ENCODE measurements at places on chromosomes 1 and 21.

DNA sequence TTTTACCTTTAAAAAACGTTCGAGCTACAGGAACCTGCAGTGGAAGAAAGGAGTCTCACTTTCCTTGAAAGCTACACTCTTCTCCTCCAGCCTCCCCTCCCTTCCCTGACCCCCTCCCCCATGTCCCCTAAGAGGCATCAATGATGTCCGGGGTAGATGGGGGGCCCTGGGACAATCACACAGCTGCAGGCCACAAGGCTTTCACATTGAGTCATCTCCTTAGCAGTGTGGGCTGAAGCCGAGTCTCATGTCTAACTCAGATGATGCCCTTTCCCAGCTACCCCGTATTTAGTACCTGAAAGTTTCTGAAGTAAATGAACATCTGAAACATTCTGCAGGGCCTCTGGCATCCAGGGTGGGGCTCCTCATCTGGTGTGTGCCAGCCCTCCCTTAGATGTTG lies 6.3 kb upstream of the GPR25 start:
- DNase-seq = no peak

DNA sequence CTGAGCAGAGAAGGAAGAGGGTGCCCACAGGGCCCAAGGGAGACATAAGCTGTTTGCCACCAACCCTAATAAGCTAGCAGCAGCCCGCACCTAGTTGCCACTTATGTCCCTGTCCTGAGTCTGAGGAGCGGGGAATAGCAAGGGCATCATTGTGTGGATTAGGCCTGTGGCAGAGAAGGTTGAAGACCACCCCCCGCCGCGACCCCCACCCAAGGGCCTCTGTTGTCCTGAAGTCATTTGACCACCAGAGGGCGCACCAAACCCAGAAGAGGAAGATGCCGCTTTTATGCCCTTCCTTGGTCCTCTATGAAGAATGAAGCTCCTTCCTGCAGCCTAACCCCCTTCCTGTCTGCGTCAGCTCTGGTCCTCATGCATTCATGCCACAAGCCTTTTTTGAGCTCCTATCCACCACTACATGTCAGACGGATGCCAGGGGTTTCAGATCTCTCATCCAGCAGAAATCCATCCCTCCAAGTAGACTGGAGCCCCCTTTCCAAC lies 16.6 kb downstream of the RHBG start:
- peak; percentile 75 for DNase-seq

DNA sequence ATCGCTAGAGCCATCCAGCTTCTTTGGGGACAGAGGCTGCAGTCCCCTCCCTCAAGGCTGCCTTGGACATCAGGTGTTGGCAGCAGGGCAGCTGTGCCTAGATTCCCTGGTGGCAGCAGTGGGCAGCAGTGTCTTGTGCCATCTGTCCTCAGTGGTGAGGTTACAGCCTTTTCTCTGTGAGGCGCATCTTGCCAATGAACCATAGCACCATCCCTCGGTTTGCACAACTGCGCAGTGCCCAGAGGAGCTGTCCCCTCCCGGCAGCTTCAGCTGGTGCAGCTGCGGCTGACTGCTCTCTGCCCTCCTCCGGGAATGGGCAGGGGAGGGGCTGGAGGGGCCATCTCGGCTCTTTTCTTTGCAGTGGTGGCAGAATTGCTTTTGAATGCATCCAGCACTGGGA lies 59.0 kb upstream of the C8B start:
- no peak for DNase-seq

DNA sequence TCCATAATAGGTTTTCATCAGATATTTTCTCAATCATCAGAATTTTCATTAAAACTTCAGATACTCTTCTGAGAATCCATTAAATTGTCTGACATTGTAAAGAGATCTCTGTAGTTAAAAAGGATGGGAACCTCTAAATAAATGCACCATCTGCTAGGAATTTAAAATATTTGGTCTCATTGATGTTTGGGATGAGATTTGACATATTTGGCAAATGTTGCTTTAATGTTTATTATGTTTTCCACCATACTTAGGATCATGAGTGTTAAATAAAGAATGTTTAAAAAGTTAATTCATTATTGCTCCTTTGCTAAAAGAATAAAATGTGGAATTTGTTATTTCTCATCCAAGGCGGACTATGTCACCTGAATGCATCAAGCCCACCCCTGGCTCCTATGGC lies 85.5 kb upstream of the VANGL1 start:
- DNase-seq = no peak

DNA sequence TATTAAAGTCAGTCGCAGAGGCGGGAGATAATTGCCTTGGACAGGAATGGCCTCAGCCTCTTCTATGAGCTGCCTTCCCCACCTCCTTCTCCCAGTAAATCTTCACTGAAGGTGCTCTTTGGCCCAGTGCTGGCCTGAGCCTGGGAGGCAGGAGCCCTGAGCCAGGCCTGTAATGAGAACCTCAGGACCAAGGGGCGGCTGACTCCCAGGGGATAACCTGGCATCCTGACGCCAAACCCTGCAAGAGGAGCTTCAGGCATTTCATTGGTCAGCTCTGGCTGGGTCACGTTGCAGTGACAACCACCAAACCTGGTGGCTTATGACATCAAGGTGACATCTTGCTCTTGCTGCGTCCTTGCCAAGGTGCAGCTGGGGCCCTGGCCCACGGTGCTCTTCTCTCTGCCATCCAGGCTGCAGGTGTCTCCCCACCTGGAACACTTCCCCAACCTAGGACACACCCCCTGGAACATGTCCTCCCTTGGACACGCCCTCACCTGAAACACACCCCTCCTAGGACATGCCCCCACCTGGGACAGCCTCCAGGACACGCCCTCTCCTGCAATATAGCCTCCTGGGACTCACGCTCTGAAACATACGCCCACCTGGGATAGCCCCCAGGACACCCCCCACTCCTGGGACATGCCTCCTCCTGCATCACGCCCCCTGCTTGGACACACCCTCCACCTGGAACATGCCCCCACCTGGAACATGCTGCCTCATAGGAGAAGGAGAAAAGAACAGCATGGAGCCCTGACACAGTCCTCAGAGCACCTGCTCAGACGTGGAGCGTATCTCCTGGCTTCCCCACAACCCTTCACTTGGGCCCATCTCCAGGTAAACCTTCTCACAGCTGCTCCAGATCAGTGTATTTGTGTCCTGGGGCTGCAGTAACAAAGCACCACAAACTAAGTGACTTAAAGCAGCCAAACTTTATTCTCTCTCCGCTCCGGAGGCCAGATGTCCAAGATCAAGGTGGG lies 333.6 kb downstream of the NPHP4 start:
- no peak for DNase-seq

DNA sequence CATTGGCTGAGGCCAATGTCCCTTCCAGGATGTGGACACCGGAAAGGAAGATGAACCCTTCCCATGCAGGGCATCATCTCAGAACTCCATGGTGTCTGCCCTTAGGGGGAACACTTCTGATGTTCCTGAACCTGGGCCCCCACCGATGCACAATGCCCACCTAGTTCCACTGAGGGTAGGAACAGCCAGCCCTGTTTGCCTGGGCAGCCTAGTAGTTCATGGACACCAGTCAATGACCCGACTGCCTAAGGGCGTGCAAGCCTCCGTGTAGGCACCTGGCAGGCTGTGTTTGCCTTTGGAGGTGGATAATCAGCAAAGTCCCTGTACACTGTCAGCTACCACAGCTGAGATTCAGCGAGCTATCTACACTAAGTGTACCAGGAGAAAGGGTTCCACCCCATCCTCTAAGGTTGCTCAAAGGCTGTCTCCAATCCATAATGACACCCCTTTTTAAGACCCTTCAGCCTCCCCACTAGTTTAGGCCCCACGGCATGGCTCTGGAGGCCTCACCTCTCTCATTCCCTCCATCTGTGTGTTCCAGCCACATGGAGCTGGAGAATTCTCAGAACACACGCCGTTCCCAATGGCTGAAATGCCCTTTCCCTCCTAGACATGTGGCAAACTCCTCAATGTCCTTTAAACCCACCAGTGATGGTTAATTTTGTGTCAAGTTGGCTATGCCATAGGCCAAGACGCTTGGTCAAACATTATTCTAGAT lies 124.8 kb upstream of the EDN2 start:
- no peak for DNase-seq

GRCh38 chr1:75791022-75791421 lies 5.0 kb downstream of the RABGGTB start:
- DNase-seq = no peak

GRCh38 chr1:32215629-32216480 lies 6.3 kb downstream of the TMEM234 start:
- peak; percentile 70 for DNase-seq

DNA sequence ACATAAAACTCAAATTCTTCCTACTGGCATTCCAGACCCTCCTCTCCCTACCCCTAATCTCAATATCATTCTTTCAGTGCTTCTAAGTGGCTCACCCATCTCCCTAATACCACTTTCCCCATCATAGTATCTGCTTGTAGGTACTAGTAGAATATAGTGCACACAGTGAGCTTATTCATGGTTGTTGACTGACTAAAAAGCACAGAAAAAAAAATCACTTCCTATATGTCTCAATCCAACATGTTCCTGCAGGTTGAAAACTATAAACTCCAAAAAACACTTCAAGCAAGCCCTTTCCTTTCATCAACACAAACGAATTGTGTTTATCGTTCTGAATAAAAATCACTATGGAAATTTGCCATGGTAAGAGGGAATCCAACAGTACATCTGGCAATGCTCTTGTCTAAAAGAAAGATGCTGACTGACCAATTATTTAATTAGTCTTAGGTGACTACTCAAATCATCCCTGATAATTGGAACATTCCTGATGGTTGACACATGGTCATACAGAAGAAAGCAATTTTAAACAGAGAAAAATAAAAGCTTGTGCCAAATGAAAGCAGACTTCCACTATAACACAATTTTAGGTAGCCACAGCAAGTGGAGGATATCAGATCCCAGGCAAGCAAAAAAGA lies 87.1 kb downstream of the NDUFS5 start:
- DNase-seq = no peak

DNA sequence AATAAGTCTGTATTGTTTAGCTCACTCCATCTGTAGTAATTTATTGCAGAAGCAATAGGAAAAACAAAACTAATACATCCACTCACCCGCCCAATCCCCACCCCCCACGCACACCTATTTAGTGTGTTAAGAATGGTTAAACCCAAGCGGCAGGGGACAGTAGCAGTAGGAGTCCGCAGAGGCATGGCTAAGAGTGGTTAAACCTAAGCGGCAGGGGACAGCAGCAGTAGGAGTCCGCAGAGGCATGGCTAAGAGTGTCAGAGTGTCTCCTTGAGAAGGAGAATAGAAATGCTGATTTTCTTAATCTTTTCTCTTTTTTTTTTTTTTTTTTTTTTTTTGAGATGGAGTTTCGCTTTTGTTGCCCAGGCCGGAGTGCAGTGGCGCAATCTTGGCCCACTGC lies 34.8 kb upstream of the TMPRSS2 start:
- DNase-seq = no peak

DNA sequence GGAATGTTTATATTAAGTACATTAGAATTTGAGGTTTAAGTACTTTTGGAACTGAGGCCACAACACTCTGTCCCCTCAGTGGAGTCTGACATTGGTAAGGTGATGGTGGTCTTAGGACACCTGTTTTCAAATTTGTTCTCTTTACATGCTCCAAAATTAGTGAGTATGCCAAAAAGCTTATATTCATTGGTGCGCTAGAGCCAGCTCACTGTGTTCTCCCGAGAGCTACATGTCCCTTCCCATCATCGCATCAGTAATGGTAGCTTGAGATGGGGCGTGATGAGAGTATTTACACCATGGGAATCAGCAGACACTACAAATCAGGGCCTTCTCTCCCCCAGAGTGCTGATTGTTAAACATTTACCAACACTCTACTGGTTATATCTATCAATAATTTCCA lies 19.5 kb downstream of the ETS2 start:
- DNase-seq = no peak

- no peak for DNase-seq
Observed at GRCh38 chr1:246795906-246796694, 71.9 kb downstream of the SCCPDH start.

GRCh38 chr1:6601049-6601922 lies 1.4 kb downstream of the KLHL21 start:
- peak; percentile 78 for DNase-seq

DNA sequence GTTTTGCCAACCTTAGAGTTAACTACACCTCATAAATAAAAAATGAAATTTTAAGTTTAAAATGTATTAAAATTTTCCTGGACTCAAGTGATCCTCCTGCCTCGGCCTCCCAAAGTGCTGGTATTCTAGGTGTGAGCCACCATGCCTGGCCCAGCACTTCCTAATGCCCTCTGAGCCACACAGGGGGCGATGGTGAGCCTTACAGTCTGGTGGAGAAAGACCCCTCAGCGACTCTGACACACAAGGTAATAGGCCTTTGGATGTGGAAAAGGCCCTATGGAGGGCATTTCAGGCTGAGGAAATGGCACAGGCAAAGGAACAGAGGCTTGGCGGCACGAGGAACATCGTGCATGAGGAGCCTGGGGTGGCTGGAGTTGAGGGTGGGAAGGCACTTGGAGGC lies 6.7 kb downstream of the CITED4 start:
- peak; percentile 12 for DNase-seq

DNA sequence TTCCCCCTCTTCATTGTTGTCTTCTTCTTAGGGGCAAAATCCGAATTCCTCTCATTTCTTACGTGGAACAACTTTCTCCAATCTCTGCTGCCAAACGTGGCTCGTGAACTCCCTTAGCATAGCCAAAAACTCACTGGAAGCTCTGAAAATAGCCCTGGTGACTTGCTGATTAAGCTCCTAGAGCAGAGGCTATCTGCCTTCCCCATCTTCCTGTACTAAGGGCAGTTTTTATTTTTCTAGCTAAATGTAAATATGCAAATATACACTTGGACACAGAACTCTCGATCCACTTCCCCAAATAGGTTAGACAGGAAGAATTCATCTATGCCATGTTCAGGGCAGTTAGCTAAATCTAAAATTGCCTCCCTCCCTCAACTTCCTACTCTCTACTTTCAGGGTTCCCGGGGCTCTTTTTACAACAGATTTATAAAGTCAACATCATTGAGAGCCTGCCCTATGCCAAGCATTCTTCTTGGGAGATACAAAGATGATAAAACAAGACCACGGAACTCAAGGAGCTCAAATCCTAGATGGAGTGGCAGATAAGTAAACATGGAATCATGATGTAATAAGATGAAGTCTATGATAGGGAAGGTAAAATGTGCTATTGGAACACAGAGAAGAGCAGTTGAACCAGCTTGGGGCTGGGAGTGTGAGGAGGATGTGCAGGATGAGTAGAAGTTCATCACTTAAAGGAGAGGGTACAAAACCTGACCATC lies 59.4 kb upstream of the FMOD start:
- DNase-seq = no peak

GRCh38 chr1:31655104-31655503 lies 10.4 kb upstream of the PEF1 start:
- DNase-seq = no peak

GRCh38 chr1:36703526-36704208 lies 221.0 kb upstream of the CSF3R start:
- peak; percentile 54 for DNase-seq

- no peak for DNase-seq
Observed at GRCh38 chr1:164183854-164184635, 374.9 kb upstream of the PBX1 start.

All from CD4-positive, alpha-beta T cell treated with Interleukin-1 beta for 1 hour (primary cell).